ENCODE measurements at places on chromosomes 1 and 21.

- no peak for DNase-seq
These were observed 43.8 kb downstream of the KIRREL1 start for GRCh38 chr1:158037008-158037865.

DNA sequence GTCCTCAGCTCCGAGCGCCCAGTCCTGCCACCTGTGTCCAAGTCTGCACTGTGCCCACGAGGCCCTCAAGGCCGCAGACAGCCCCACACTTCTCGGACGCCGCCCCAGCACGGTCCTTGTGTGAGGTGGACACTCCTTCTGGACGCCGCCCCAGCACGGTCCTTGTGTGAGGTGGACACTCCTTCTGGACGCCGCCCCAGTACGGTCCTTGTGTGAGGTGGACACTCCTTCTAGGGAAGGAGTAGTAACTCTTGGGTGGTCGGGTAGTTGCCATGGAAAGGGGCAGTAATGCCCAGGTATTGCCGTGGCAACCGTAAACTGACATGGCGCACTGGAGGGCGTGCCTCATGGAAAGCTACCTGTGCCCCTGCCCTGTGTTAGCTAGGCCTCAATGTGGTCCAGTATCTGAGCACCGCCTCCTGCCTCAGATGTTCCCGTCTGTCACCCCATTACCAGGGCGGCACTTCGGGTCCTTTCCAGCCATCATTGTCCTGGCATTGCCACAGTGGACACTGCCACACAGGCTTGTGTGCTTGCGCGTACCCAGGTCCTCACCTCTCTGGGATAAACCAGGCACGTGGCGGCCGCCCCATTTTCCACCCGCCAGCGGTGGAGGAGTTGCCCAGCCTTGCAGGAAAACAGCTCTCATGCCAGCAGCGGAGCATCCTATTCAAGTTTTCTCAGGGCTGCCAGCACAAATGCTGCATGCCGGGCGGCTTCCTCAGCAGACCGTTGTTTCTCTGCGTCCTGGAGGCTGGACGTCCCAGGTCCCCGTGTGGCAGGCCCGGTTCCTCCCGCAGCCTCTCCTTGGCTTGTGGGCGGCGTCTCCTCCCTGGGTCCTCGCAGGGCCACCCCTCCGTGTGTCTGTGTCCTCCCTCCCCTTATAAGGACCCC lies 40.8 kb upstream of the POFUT2 start:
- no peak for DNase-seq

- DNase-seq, result no peak
These were observed 2.1 kb upstream of the UBE2T start for GRCh38 chr1:202343652-202344349.

DNA sequence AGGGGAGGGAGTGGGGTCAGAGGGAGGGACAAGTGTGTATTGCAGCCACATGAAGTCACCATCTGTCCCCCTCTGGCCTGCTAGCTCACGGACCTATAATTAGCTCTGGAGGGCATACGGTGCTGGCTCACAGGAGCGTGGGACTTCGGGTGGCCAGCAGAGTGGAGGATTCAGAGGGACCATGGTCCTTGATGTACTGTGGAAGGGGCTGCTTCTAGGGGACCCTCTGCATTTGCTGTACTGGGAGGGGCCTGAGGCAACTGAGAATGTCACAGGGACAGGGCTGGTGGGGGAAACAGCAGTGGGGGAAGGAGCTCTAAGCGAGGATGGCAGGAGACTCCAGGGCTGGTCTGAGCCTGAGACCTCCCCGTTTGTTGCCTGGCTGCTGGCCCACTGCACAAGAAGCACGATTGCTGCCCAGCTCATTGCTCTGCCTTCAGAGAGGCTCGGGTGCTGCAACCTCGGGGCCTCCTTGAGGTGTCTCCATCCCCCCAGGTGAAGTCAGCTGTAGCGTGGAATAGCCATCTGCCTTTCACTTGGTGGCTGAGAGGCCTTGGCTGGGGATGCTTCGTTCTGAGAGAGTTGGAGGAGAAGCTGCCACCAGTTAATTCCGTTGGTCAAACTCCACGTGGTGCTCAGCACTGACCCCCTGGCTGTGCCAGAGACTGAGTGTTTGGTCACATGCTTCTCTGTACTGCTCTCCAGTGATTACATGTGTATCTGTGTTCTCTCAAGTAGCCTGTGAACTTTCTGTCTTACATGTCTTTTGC lies 2.7 kb downstream of the PPFIA4 start:
- DNase-seq, result no peak

DNA sequence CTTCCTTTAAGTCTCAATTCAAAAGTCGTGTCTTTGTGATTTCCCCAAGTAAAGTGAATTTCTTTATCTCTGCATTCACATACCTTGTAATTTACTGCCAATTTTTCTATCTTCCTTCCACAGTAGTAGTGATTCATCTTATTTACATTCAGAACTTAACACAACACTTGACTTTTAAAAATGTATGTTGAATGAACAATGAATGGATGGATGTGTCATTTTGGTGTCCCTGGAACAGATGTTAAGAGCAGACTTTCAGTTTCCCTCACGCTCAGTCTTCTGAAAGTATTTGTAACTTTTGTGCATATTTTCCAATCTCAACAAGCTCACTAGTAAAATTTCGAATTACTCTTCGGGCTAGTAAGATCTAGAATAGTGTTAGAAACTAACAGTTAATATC lies 352.0 kb downstream of the HHIPL2 start:
- no peak for DNase-seq

- DNase-seq, result no peak
These were observed 279.2 kb downstream of the RPS6KC1 start for GRCh38 chr1:213330281-213330680.

- DNase-seq, result peak; percentile 91
These were observed at the start of gene SSR2 for GRCh38 chr1:156020293-156021092. Gene SSR2 (minus strand): TSS chr1:156020951. CDS start chr1:156020167, 784 bp downstream.

GRCh38 chr1:220527279-220527907 lies 543 bp upstream of the MARK1 start:
- peak; percentile 64 for DNase-seq

GRCh38 chr1:64392109-64392508 lies 77.8 kb upstream of the CACHD1 start:
- no peak for DNase-seq

DNA sequence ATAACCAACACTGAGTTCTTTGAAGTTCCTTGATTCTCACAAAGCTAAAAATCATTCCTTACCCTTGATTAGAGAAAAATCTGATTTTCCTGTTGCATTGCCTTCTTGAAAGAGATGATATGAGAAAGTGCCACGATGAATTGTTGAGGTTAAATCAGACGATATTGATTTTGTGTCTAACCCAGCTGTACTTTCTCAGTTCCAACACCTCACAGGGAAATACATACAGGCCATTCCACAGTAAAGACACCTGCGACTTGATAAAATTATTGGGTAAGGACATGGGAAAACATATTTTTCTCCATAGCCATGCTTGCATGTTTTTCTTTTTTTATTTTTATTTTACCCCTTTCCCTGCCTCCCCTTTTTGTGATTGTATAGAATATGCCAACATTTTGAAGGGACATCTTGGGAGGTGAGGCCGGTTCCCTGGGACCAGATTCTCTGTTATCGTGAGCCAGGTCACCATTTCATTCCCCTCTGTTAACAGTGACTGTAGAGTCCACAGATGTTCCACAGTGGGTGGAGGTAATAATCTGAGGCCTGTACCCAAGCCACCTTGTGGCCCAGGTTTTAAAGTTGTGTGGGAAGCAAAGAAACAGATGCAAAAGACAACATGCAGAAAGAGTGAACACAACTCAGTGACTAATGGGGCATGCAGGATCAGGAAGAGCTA lies 255.4 kb upstream of the ST6GALNAC5 start:
- DNase-seq, result no peak

DNA sequence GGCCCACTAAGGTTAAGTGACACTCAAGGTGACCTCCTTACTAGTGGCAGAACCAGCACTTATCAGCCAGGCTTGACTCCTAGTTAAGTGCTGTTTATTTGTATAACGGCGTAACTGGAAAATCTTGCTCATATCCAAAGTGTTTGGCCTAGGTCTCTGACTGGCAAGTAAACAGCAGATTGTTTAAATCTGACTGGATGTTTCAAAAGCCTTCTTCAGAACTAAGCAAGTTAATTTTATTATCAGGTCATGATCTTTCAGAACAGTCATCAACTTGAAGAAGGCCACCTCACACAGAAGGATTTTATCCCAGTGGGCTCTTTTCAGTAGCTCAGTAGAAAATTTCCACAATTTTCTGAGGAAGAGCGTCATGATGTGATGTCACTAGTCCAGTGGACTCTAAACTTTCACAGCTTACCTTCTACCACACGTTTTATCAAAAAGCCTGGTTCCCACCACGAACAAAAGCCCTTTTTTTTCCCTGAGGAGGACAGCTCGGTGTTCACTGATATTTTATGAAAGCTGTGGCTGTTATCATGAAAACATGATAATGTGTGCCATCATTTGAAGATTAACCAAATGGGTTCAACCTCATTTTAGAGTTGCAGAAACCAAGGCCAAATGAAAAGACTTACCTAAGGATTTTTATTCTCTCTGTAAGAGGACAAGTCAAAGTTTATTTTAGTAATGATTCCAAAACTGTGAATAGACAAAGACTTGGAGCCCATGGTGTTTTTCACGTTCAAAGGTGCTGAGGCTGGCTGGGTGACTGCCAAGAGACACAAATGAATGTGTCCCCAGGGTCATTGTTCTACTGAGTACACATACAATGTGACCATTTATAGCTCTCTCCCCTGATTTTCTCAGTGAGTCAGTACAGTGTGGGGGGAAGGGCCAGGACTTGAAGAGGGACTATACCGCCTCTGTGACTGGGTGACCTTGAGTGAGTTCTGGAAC lies 9.1 kb downstream of the SGIP1 start:
- DNase-seq, result peak; percentile 70

DNA sequence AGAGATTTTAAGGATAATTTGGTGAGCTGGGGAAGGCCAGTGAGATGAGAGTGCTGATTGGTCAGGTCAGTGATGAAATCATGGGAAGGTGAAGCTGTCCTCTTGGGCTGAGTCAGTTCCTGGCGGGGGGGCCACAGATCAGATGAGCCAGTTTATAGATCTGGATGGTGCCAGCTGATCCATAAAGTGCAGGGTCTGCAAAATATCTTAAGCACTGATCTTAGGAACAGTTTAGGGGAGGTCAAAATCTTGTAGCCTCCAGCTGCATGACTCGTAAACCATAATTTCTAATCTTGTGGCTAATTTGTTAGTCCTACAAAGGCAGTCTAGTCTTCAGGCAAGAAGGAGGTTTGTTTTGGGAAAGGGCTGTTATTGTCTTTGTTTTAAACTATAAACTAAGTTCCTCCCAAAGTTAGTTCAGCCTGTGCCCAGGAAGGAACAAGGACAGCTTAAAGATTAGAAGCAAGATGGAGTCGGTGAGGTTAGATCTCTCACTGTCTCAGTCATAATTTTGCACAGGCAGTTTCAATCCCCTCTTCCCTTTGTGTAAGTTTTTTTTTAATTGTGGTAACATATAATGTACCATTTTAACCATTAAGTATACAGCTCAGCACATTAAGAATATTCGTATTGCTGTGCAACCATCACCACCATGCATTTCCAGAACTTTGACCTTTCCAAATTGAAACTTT lies 39.4 kb downstream of the PTAFR start:
- no peak for DNase-seq

GRCh38 chr1:58722414-58722813 lies 22.6 kb upstream of the MYSM1 start:
- no peak for DNase-seq

DNA sequence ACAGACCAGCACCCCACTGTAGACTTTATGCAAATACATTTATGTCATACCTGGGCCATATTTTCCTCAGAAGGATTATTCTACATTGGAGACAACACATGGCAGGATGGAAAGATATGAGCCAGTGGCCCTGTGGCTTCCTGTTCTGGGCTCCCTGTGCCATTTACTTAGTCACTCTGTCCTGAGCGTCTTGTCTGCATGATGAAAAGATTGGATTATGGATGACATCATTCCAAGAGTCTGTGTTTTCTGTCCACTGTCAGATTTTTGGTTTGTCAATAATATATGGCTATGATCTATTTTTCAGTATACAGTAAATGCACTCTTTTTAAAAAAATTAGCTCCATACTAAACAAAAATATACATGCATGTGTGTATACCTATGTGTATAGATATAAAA lies 30.8 kb downstream of the IGSF5 start:
- no peak for DNase-seq

GRCh38 chr1:152141971-152142584 lies 16.9 kb downstream of the RPTN start:
- DNase-seq, result no peak

DNA sequence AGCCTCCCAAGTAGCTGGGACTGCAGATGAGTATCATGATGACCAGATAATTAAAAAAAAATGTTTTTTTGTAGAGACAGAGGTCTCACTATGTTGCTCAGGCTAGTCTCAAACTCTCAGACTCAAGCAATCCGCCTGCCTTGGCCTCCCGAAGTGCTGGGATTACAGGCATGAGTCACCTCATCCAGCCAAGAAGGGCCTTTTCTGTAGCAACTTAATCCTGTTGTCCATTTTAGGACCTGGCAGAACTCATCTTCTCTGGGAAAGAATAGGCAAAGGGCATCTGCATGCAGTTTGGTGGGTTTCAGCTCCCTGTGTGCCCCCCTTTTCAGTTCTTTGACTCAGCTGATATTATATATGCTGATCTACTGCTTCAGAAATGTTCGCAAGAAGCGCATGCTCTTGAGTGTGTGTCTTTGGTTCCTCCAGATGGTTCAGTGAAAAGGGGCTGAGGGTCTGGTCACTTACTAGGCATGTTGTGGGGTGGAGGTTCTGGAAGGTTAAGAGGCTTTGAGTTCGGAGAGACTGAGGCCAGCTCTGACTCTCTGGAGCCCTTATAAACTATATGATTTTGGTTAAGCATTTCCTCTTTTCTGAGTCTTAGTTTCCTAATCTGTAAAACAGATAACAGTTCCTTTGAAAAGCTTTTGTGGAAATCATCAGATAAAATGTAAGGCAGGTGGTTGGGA lies 19.4 kb upstream of the SRSF4 start:
- no peak for DNase-seq

DNA sequence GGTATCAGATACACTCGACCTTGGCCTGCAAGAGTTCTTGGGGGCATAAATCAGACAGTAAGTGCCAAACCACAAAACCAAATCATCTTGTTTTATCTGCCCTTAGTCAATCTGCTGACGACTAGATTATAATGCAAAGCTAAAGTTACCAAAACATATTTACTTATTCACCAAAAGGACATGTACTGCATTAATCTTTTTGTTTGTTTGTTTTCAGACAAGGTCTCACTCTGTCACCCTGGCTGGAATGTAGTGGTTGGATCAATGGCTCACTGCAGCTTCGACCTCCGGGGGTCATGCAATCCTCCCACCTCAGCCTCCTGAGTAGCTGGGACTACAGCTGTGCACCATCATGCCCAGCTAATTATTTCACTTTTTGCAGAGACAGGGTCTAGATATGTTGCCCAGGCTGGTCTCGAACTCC lies 114.7 kb downstream of the APP start:
- no peak for DNase-seq

- peak; percentile 28 for DNase-seq
These were observed 25.3 kb downstream of the TFF3 start for GRCh38 chr21:42289926-42290325.

DNA sequence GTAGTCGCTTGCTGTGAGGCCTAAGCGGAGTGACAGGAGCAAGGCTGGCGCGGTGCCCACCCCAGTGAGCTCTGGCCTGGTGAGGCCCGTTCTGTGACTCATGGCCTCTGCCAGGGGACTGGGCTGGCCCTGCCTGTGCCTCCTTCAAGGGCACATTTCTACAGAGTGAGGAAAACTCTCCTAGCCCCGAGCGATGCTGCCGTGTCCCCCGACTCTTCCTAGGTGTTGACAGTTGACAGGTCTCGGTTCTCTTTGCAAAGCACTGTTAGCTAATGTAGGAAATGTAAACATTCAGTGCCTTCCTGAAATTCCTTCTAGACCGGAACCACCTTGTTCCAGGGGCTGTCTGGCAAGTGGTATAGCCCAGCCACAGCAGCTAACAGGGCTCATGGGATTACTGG lies 43.9 kb downstream of the ABCG1 start:
- DNase-seq, result no peak

GRCh38 chr1:179091691-179092165 lies 9.9 kb downstream of the TOR3A start:
- DNase-seq, result no peak

Data from putamen (tissue), 1 donor.